ENCODE measurements at places on chromosomes 12 and 14. TPM values are rescaled to one million over a fixed set of nuclear protein-coding genes. Genes with fewer than 3 reads are reported as not detected.

The PALS1 gene
- 34.2 TPM for total RNA-seq

The DGKA gene
- 41.5 TPM for total RNA-seq

The GNS gene
- 388 TPM for total RNA-seq

The LRRC43 gene
- 0.85 TPM for total RNA-seq

The HOXC4 gene
- total RNA-seq: not detected

The GPRC5A gene
- total RNA-seq: 10.7 TPM

The ARID2 gene
- total RNA-seq: 18.4 TPM

The MAP1LC3B2 gene
- 0.19 TPM for total RNA-seq

The KLRK1 gene
- not detected for total RNA-seq

The DEPDC4 gene
- 0.17 TPM for total RNA-seq

The LHX5 gene
- 0.05 TPM for total RNA-seq

The SYNE3 gene
- total RNA-seq: 33.6 TPM

The CHFR gene
- total RNA-seq: 50.5 TPM

The ANKRD9 gene
- total RNA-seq: 24.2 TPM

The PXN gene
- 69.8 TPM for total RNA-seq

The SOAT2 gene
- not detected for total RNA-seq

The STYK1 gene
- total RNA-seq: 4.6 TPM

The CLEC14A gene
- total RNA-seq: 344 TPM

The MGAT4C gene
- total RNA-seq: not detected

The NKX2-8 gene
- not detected for total RNA-seq

The MIP gene
- total RNA-seq: not detected

The PROX2 gene
- total RNA-seq: not detected

The WNT5B gene
- total RNA-seq: 0.28 TPM

The FAR2 gene
- total RNA-seq: 61.9 TPM

The IL26 gene
- not detected for total RNA-seq

The LBHD2 gene
- not detected for total RNA-seq
